ENCODE measurements at places on chromosomes 1 and 21.

DNA sequence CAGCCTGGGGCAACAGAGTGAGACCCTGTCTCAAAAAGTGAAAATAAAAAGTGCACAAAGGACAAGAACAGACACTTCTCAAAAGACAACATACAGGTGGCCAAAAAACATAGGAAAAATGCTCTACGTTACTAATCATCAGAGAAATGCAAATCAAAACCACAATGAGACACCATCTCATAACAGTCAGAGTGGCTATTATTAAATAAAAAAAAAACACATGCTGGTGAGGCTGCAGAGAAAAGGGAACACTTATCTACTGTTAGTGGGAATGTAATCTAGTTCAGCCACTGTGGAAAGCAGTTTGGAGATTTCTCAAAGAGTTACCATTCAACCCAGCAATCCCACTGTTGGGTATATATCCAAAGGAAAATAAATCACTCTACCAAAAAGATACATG is 173.2 kb downstream of the SMYD3 start:
- no peak for DNase-seq

DNA sequence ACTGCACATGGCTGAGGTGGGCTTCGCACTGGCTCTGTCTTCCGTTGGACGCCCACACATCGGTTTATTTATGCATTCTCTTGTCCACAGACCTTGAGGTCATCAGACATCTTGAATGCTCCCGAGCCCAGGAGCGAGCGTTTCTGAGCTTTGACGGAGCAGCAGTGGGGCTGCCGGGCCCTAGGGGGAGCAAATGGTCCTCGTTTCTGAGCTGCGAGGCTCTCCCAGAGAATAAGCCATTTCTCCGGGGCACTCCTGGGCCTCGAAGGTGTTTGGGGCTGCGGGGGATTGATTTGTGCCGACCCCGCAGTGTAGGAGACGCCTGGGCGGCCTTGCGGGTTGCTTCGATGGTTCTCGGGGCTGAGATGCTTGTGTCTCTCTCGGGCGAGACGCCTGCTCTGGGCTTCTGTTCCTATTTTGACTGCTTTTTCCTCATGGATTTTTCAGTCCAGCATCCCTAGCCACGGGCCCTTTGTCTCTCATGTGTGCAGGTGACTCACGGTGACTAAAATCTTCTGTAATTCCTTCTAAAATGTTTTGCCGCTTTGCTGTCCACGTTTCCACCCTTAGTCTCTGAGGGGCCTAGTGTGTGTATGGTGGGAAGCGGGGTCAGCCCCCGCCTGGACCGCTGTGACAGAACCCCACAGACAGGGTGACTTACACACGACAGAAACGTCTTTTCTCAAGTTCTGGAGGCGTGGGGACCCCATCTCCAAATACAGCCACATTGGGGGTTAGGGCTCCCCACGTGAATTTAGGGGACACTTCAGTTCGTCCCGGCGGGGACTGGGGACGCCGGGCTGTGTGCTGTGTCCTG is 62.1 kb downstream of the FAAP20 start:
- DNase-seq: peak; percentile 57

GRCh38 chr1:119331190-119331515 is 37.4 kb upstream of the HAO2 start:
- no peak for DNase-seq

GRCh38 chr1:26529655-26530409 is at the start of gene RPS6KA1:
TSS of gene RPS6KA1 (plus strand) at chr1:26529761. CDS start at chr1:26529921, 160 bp downstream.
- DNase-seq: peak; percentile 58

- DNase-seq: no peak
Measured at GRCh38 chr1:27505420-27505680, 15.4 kb upstream of the WASF2 start.

GRCh38 chr1:244395965-244396364 is 55.7 kb downstream of the ADSS2 start:
- DNase-seq: no peak

- no peak for DNase-seq
Measured at GRCh38 chr1:153608089-153608682, 4.8 kb downstream of the S100A16 start.

- no peak for DNase-seq
Measured at GRCh38 chr1:43220905-43221778, 48.6 kb upstream of the TMEM125 start.

DNA sequence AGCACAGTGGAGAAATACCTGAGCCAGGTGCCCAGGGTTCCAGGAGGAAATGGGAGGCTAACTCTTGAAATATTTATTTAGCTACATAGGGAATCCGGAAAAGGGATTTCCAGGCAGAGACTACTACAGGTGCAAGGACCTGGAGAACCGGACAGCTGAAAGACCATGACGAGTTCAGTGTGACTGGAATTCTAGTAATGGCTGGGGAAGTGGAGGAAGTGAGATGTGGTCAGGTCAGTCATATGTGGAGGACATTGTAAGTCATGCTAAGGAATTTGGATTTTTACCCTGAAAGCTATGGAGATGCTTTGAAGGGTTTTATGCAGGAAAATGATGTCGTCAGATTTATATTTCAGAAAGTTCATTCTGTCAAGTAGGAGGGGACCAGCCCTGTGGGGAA is 1.8 kb downstream of the CAP1 start:
- no peak for DNase-seq

GRCh38 chr1:182350839-182351238 is 40.8 kb downstream of the GLUL start:
- peak; percentile 3 for DNase-seq

DNA sequence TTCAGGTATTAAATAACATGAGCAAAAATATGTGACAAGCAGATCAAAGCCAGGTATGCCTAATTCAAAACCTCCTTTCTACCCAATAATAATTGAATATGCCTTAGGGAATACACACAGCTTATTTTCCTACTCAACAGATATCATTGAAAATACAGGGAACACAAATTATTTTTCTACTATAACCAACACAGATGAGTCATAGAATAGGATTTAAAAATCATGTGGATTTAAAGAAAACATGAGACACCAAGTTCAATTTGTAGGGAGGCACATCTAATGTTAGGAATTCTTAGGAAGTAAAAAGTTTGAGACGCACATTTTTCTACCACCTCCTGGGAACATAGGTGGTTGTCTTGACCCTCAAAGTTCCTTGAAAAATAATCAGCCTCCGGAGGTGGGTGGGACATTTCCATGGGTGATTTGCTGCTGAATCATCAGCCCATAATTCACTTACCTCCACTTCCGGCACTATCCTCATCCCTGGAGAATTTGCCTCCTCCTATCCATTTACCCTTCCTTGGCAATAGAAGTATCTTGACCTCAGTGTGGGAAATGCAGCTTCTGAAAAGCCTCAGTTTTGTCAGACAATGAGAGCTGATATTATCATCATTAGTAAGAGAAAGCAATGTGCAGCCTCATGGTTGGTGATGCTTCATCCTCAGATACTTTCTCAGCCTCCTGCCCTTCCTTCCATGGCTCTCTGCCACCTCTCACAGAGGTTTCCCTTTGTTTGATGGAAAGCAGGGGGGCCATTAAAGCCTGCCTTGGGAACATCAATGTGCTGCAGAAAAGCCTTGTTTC is 33.5 kb upstream of the RGS4 start:
- DNase-seq: peak; percentile 61

- no peak for DNase-seq
Measured at GRCh38 chr1:178345807-178346206, 151.0 kb downstream of the CLEC20A start.

DNA sequence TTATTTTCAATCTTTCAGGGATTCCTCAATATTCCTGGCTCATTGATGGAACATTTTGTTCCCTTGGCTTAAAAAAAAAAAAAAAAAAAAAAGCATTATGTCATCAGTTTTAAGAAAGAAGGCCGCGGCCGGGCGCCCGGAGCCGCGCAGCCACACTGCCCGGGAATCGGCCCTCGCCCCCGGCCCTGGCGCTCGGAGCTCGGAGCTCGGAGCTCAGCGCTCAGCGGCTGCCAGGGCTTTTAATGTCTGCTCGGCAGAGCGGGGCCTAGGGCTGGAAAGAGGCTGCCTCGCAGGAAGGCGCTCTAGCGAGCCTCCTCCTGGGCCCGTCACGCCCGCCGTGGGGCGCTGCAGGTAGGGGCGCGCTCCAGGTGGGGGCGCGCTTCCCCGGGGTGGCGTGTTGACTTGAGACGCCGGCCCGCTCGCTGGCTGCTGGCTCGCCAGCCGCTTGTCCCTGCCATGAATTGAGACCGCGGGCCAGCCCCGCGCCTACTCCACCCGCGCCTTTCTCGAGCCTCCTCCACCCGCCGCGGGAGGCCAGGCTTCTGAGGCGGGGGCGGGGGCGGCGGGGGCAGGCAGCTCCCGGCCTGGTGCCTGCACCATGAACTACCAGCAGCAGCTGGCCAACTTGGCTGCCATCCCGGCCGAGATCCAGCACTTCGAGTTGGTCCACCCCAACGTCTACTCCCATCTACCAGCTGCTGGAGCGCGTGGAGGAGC is 5.4 kb upstream of the TDRD5 start:
- no peak for DNase-seq

DNA sequence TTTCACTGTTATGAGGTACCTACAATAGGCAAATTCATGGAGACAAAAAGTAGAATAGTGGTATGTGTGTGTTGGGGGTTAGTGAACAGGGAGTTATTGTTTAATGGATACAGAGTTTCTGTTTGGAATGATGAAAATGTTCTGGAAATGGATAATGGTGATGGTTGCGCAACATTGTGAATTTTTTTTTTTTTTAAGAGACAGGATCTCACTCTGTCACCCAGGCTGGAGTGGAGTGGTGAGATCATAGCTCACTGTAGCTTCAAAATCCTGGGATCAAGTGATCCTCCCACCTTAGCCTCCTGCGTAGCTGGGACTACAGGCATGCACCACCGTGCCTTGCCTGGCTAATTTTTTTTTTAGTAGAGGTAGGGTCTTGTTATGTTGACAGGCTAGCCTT is 34.5 kb upstream of the TRABD2B start:
- no peak for DNase-seq

- no peak for DNase-seq
Measured at GRCh38 chr1:99969260-99969728, 502 bp upstream of the SLC35A3 start.

GRCh38 chr1:206793620-206794019 is 21.3 kb upstream of the IL10 start:
- DNase-seq: no peak

DNA sequence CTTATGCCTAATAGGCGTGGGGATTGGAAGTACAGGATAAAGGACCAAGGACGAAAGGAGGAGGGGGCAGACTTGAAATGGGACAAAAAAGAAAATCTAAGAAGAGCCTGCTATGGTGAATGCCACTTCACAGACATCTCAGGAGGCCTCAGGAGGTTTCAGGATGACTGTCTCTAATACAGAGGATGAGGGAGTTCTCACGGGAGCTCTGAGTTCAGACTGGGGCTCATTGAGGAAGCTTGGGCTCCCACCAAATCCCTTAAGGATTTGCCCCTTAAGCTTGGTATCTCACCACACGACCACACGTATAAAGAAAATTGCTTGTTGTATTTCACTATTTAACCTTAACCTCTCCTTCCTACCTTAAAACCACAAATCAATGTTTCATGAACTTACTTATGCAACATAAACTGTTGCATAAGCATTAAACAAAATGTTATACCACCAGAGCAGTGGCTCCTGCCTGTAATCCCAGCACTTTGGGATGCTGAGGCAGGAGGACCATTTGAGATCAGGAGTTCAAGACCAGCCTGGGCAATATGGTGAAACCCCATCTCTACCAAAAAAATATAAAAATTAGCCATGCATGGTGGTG is 12.4 kb downstream of the SLC30A1 start:
- DNase-seq: no peak

DNA sequence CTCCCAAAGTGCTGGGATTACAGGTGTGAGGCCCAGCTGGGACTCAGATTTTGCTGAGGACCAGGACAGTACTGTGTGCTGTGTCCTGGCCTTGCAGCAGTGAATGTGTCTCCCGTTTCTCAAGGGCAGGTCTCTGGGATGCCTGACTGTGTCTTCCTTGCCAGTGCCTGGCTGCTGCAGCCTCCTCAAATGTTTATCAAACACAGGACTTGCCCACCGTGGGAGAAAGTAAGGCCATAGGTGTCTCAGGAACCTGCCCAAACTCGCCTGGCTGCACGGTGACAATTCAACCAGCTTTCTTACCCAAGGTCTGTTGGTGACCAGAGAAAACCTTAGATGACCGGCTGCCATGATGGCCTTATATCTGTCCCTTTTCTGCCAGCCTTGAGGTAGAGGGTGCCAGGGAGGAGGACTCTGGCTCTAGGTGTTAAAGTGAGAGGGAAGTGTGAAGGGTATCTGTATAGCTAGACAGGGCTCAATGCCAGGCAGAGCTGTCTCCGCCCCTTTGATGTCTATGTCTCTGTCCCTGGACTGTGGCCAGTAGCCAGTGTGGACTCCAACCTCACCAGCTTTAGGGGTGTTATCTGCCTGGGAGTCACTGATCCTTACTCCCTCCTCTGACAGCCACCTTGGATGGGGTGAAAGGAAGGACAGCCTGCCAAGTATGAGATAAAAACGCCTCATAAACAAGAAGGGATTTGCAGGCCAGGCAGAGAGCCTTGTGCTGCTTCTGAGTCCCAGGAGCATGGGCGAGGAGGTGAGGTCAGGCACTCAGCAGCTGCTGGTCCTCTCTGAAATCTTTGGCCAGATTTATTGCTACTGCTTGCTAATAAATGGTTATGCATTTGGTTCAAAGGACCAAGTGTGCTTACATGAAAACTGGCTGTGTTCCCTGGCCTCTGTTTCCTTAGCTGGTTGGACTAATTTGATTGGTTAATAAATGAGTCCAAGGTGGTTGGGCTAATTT is 22.3 kb downstream of the IL6R start:
- peak; percentile 32 for DNase-seq

DNA sequence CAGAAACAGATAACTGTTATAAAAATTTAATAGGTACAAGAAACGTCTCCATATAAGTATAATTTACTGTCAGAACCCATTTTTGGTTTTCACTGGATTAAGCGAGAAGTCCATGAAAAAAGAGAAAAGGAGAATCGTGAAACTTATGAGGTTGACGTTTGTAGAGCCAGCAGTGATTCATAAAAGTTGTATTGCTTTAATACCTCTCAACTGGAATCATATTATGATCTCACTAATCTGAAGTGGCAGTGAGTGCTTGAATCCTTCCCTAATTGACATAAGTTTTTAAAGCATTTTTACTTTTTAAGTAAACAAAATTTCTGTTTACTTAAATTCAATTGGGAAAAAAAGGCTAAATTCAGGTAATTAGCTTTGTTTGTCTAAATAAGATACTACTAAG is 315.3 kb downstream of the TPR start:
- DNase-seq: no peak

GRCh38 chr1:116203181-116203723 is 92.1 kb downstream of the MAB21L3 start:
- no peak for DNase-seq

- peak; percentile 72 for DNase-seq
Measured at GRCh38 chr1:18907021-18907916, 4.9 kb upstream of the ALDH4A1 start.

DNA sequence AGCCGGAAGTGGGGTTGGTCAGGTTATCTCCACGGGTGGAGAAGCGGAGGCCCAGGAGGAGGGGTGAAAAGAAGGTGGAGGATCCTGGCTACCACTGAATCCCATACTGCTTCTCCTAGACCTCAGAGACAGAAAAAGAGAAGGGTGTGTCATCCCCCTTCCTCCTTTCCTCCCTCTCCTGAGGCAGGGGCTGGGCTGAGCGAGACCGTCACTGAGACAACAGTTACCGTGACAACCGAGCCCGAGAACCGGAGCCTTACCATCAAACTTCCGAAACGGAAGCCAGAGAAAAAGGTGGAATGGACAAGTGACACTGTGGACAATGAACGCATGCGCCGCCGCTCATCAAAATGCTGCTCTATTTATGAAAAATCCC is 42.1 kb upstream of the NBPF3 start:
- no peak for DNase-seq

All from mesenchymal stem cell (in vitro differentiated cells and primary cell).